Activated CD8-positive, alpha-beta memory T cell treated with anti-CD3 and anti-CD28 coated beads for 1 hour (primary cell): ENCODE measurements at places on chromosomes 11 and 22.

- no peak for DNase-seq
These were observed 10.0 kb upstream of the TMEM191C start for GRCh38 chr22:21457023-21457787.

DNA sequence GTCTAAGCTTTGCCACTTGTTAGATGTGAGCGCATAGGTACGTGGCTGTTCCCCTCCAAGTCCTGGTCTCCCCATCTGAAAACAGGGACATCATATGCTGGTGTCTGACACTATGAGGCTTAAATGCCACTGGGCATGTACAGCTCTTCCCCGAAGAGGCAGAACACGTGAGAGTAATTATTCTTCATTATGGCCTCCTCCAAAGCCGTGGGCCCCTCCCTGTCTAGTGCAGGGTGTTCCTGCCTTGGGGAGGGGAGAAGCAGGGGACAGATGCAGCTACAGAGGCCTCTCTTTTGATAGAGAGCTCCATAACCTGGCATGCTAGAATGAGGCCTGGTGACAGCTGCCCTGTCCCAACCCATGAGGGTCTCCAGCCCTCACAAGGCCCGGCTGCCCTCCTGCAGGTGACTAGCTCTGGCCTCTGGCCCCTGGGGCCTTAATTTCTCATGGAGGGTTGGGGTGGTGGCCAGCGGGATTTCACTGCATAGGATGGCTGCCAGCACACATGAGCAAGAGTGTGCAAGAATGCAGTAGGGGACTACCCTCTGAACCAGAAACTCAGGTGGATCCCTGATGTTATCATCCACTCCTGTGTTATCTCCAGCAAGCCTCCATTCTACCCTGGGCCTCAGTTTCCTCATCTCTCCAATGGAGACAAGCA, 334.6 kb downstream of the MN1 start:
- no peak for DNase-seq

GRCh38 chr22:38793317-38793716, 626 bp downstream of the DNAL4 start:
- DNase-seq: no peak

DNA sequence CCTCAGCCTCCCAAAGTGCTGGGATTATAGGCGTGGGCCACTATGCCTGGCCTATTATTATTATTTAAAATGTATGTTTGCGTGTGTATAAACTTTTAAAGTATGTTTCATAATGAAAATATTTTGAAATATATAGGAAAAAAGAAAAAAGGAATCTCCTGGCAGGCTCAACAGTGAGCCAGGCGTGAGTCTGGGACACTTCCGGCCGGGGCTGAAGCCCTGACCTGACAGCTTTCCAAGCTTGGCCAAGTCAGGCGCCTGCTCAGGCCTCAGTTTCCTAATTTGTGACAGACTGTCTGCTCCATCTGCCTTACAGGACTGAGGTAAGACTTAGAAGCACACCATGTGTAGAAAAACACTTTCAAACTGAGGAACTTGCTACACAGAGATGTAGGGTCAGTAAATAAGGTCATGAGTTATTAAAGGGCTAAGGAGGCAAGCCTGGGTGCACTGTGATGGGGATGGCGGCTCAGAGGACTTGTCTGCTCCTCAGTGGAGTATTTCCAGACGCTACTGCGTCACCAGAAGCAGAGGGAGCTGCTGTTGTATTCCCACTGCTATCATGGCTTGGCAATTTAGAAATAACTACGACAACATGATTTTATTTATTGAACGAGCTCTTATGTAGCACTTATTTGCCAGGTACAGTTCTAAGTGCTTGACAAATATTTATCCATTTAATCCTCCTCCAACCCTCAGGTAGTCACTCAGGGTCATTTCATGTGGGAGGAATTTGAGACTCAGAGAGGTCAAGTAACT, 100.1 kb downstream of the PRR5L start:
- no peak for DNase-seq

DNA sequence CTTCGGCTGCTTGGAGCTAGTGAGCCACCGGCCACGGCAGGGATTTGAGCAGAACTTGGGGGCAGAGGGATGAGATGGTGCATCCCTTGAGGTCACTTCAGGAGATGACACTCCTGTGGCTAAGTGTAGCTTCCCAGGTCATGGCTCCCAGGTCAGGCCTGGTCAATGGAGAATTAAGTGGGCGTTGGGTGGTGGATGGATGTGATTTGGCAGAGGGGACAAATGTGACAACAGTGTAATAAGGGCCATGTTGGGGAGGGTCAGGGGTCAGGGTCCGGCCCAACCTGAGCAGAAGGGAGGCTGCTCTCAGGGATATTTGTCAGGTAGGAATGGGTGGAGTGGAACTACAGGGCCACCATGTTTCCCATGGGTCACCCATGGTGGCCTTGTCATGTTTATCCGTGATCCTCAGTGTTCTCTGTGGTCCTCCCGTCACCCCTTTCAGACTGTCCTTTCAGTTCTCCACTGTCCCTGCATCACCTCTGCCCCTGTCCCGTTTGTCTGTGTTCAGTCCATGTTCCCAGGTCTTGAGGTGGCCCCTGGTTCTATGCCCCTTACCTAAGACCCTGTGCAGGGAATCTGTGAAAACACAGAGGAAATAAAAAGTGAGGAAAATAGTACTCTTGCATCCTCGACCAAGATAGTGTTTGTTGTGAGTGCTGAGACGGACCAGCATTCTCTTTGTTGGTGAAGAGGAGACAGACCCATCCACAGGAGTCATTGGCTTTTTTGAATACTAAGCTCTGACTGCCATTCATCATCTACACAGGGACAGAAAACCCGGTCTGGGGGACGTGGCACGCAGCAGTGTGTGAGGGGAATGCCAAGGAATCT, 6.1 kb downstream of the SLC25A1 start:
- DNase-seq: no peak

- no peak for DNase-seq
These were observed 1.1 kb downstream of the KCNQ1 start for GRCh38 chr11:2445746-2446551.
